Globus pallidus (tissue), 1 donor: ENCODE measurements at places on chromosomes 11 and 22.
A peak's percentile ranks its signal among the peaks of the same experiment; 100 is the strongest.

- DNase-seq, result no peak
These were observed 25.1 kb downstream of the RSPH14 start for GRCh38 chr22:23116506-23117263.

- DNase-seq, result no peak
These were observed 86.2 kb downstream of the TSPAN18 start for GRCh38 chr11:44812971-44813370.

DNA sequence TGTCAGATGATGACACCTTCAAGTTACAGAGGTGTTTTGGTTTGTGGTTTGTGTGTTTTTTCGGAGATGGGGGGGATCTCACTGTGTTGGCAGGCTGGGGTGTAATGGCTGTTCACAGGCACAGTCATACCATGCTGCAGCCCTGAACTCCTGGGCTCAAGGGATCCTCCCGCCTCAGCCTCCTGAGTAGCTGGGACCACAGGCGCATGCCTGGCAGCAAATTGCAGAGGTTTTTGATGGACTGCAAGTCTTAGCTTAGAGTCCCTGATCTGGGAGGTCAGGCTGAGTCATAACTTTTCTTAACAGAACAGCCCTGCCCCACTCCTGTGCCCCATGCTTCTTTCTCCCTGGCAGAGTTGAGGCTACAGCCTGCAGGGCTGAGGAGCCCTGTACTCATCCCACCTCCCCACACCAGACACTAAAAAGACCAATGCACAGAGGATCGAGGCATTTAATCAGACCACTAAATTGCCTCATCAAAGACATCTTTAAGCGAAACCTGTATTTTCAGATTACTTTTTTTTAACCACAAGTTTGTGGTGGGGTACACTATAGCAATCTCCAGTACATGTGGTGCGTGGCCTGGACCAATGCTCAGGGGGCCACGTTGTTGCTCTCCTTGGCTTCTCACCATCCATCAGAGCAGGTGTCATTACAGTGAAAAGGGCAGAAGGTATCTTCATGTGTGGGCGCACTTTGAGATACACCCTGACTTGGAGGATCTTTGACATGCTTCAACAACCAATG, 17.1 kb upstream of the ADORA2A start:
- DNase-seq, result no peak

DNA sequence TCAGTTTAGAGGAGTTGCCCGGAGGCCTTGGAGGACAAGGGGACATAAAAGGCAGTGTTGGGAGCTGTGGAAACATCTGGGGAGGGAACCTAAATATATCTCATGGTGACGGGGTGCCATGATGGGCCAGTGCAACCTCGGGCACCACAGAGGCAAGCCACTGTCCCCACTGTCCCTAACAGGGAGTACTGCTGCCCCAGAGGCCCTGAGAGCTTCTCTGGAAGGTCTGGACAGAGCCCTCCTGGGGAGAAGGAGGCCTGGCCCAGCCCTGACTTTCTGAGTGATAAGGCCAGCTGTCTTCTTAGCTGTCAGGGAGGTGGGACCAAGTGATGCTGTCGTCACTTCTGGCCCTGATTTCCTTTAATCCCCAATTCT, 5.5 kb upstream of the P2RY6 start:
- DNase-seq, result no peak

GRCh38 chr11:27914080-27914479, 193.9 kb downstream of the KIF18A start:
- no peak for DNase-seq

DNA sequence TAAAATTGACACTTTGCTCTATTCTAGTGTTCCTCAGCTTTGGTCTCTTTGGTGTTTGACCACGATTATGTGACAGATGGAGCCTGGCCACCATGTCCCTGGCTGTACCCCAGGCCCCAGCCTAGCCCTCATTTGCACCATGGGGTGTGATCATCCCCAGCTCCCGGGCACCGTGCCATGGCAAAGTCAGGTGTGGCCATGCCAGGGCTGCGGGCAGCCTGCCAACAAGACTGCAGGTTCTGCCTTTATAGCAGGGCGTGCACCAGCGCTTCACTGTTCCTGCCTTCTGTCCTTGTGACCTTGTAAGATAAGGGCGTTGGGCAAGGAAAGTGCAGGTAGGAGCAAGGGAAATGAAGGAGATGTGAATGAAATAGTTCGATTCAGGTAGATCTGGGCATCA, 22.4 kb upstream of the APOBEC3A start:
- DNase-seq, result no peak

- DNase-seq, result peak; percentile 29
These were observed 28.6 kb upstream of the OR10G7 start for GRCh38 chr11:124069429-124070401.

DNA sequence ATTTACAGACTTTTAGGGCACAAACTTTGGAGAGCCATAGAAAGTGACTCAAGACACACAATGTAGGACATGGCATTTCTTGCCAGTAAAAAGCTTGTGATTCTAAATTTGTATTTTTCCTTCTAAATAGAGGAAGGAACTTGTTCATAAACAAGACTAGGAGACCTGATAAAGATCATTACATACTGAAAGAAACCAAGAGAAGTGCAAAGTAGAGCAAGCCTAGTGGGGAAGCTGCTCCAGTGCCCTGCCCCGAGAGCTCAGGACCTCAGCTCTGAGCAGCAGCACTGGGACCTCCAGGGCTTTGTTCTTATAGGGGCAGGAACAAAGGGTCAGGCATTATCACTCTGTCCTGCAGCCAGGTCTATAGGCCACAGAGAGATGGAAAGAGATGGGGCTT, 7.2 kb downstream of the IRAG1 start:
- DNase-seq, result no peak

GRCh38 chr11:44017443-44018126, 30.2 kb upstream of the ACCSL start:
- DNase-seq, result no peak

- no peak for DNase-seq
These were observed 14.2 kb downstream of the RTL6 start for GRCh38 chr22:44483878-44484277.

DNA sequence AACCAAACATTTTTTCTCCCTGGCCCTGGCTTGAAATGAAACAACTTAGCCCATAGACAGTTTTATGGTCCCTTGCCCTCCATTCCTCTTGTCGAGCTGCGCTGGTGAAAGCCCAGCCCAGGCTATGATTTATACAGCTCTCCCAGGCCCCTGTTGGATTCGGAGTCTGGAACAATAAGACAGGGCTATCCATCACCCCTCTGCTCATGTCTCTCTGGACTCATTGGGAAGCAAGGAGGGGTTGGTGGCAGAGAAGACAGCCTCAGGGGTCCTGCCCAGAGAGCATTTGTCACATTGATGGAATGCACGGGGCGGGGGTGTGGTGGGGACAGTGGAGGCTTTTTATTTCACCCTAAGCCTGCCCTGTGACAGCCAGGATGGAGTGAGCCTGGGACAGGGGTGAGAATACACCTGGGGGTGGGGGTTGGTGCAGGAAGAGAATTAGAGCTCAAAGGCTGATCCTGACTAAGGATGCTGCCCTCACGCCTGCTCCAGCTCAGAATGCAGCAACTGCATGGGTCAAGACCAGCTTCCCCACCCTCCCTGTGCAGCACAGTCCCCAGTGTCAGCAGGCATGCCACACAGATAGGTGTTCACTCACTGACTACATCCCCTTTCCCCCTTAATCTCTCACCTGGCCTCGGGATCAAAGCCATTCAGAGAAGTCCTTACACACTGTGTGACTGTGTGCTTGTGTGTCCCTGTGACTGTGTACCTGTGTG, 10.0 kb upstream of the PKNOX2 start:
- no peak for DNase-seq

DNA sequence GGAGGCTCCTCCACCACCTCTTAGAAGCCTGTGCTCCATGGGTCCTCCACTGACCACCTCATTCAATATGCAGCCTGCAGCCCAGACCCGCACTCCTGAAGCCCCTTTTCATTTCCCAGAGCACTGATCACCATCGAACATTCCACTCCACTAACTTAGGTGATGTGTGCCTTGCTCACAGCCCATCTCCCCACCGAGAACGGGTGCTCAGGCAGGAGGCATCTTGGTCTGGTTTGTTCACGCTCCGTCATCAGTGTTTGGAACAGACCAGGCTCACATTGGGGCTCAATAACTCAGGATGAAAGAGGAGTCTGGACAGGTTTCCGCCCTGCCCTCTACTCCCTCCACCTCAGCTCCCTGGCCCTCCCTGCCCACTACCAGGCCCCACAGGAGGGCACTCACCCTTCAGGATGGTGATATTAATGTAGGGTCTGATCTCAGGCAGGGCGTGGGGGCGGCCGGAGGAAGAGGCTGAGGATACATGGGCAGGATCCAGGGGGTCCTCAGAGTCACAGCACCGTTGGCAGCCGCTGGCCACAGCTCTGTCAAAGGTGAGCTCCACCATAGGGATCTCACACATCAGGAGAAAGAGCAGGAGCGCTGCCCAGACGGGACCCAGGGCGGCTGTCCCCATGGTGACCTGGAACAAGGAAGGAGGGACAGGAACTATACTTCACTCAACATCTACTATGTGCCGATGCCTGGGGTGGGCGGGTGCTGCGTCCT, 3.1 kb downstream of the C1QTNF6 start:
- no peak for DNase-seq

DNA sequence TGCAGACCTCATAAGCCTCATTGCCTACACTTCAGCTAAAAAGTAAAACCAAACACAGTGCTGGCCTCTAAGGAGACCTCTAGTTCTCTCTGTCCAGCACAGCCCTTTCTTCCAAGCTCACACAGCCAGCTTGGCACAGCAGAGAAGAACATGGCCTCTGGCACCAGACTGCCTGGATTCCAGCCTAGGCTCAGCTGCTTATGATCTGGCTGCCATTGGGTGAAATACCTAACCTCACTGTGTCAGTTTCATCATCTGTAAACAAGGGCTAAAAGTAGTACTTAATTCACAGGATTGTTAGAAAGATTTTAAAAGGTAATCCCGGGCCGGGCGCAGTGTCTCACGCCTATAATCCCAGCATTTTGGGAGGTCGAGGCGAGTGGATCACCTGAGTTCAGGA, 9.9 kb upstream of the ACER3 start:
- no peak for DNase-seq

DNA sequence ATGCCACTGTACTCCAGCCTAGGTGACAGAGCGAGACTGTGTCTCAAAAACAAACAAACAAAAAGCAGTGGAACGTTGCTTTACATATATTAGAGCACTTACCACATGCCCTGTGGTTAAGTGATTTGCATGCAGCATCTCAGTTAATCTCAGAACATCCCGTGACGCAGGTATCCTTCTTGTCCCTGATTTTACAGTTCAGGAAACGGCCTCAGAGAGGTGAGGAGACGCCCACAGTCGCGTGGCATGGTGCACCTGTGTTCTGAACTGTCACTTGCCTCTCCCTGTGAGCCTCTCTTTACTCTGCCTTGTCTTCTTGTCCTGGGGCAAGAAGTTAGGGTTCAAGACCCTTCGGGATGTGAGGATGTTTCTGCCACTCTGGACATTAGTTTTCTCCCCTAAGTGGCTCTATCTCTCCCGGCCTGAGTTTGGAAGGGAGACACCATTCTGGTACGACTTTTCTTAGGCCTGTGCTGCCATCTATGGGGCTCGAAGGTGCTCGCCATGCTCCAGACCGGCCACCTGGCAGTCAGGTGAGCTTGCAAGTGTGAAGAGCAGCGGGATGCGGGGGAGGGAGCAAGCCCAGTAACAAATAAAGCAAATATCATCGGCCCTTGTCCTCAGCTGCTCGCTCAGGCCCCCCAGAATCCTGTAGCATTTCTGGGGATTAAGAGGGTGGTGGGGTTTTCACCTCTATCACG, 25.6 kb downstream of the YWHAH start:
- peak; percentile 66 for DNase-seq

- DNase-seq, result no peak
These were observed 110.8 kb upstream of the SPON1 start for GRCh38 chr11:13851691-13852090.

- DNase-seq, result no peak
These were observed 33.8 kb downstream of the DNHD1 start for GRCh38 chr11:6530848-6531247.

DNA sequence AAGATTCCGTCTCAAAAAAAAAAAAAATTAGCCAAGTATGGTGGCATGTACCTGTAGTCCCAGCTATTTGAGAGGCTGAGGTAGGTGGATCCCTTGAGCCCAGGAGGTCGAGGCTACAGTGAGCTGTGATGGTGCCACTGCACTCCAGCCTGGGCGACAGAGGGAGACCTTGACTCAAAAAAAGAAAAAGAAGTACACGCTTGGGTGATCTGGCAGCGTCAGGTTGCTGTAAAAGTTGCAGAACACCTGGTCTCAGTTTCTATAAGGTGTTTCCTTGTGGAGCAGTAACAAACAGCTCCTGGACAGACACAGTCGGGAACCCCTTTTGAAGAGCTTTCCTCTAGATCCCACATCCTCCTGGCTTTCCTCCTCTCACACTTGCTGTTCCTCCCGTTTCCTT, 45.8 kb downstream of the SCGB1A1 start:
- no peak for DNase-seq

DNA sequence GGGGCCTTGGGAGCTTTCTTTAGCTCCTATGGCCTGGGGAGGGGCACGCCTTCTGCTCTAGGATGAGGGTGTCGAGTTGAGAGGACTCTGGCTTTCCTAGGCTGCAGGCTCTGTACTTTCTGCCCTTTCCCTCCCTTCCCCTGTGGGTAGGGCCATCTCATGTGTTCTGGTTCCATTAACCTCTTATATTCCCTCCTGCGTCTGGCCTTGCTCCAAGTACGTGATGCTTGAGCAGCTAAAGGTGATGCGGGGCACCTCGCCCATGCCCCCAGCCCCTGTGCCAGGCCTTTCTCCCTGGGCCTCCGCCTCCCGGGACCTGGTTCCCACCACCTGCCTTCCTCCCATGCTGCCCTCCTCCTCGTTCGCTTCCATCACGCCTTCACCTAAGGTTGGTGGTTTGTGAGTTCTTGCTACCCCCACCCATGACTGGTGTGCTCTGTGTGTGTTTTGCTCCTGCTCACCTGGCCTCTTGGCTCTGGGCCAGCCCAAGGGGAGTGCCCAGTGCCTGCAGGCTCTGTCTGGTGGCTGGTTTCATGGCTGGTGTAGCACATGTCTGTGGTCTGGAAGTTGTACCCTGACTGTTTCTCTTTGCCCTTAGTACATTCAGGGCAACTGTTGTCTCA, 34.1 kb downstream of the PHLDB1 start:
- DNase-seq, result no peak

DNA sequence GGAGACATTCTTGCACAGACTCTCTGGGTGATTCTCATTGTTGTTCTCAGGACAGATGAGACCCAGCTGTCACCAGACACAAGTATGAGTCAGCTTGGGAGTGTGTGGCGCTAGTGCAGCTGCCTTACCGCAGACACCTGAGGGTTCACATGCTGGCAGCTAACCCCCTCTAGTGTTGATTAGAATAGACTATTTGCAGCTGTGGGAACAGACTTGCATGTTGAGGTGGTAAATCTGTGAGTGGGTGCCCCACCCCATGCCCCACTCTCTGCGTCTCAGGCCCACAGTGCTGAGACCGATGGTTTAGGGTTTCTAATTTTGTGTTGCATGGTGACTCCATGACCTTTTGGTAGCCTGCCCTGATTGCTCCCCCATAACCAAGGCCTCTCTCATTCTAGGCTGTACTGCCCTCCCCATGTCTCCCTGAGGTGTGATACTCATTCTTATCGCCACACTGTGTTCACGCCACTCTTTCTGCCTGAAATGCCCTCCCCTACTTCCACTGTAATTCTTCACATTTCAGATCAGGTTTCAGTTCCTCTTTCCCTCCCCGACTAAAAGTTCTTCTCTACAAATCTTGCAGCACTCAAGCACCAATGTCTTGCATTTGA, 73.7 kb upstream of the KIRREL3 start:
- DNase-seq, result peak; percentile 36
